Brain pericyte (primary cell): ENCODE measurements at places on chromosomes 2 and 18.

- no peak for DNase-seq
Observed at GRCh38 chr2:124339709-124340108, 314.6 kb downstream of the CNTNAP5 start.

DNA sequence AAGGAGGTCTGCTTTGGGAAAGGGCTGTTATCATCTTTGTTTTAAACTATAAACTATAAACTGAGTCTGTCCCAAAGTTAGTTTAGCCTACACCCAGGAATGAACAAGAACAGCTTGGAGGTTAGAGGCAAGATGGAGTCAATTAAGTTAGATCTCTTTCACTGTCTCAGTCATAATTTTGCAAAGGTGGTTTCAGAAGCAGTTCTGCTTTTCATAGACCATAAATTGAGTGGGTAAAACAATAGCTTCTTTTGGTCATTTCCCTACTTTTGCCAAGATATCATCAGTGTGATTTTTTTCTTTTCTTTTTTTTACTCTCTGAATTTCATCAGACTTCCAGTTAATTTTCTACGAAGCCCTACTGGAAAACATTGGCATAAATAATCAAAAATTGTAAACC lies 117.0 kb downstream of the AP1S3 start:
- DNase-seq, result no peak

GRCh38 chr18:69872661-69873060 lies 75.0 kb downstream of the CD226 start:
- DNase-seq, result no peak

GRCh38 chr2:187338679-187339121 lies 109.4 kb downstream of the CALCRL start:
- DNase-seq, result no peak
